HCEC 1CT (cell line): ENCODE measurements at places on chromosomes 6 and 20.

DNA sequence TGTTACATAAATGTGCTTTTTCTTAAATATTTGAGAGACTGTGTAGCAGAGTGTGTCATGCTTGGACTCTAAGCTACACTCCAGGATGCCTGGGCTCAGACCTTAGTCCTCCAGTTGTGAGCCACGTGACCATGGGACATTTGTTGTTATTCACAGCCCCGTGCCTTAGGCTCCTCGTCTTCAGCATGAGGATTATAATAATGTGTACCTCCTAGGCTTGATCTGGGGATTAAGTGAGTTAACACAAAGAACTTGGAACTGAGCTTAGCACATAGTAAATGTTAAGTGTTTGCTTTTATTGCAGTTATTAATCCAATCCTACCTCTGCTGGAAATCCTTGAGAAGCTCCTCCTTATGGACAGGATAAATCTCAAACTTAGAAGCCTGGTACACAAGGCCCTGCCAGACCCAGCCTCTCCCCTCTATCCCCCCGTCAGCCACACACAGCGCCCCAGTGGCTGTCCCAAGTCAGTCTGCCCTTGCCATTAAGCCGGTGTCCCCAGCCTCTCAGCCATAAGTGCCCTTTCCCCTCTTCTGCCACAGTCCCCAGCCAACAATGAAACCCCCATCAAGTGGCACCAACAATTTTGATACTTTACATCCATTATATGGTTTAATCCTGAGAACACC lies 177.5 kb downstream of the TMEM242 start:
- DNase-seq: no peak

- DNase-seq: no peak
Measured at GRCh38 chr20:57479196-57479595, 45.7 kb downstream of the CTCFL start.

GRCh38 chr6:138956244-138956924 lies 31.7 kb downstream of the REPS1 start:
- DNase-seq: no peak

GRCh38 chr20:42530855-42531448 lies 658.8 kb downstream of the PTPRT start:
- no peak for DNase-seq

- no peak for DNase-seq
Measured at GRCh38 chr6:126118058-126118755, 131.9 kb downstream of the TRMT11 start.

DNA sequence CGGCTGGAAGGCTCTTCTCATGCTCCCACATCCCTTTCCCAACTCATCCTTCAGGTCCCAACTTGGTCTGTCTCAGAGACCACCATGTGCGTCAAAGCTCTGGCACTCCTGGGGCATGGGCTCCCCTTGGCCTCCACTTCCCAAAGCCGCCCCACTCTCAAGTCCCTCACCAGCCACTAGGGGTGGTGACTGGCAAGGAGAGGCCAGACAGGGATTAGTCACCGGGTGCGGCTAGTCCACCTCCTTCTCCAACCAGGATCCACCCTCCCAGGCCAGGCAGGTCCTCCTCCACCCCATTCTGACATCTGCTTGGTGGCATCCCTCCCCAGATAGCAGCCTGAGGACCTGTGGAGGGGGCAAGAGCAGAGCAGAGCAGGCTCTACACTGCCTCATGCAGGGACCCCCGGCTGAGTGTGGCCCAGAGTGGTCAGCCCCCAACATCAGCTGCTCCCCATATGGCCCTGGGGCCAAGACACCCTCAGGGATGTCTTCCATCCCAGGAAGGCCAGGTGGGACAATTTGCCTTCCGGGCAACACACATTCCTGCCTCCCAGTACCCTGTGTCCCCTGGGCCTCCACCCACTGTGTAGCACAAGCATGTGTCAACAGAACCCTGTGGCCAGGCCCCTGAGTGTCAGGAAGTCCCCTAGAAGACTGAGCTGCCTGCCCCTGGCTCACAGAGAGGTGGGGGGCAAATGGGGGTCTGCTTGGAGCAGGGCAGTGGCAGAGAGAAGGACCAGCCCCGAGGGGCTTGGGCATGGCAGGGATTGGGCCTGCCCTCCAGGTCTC lies 29.2 kb downstream of the YTHDF1 start:
- no peak for DNase-seq

- no peak for DNase-seq
Measured at GRCh38 chr6:73867411-73867810, 171.4 kb downstream of the CD109 start.

- no peak for DNase-seq
Measured at GRCh38 chr6:52186075-52186474, at the start of gene IL17A. IL17A (plus strand) TSS chr6:52186375; CDS start chr6:52186432, 57 bp downstream.

DNA sequence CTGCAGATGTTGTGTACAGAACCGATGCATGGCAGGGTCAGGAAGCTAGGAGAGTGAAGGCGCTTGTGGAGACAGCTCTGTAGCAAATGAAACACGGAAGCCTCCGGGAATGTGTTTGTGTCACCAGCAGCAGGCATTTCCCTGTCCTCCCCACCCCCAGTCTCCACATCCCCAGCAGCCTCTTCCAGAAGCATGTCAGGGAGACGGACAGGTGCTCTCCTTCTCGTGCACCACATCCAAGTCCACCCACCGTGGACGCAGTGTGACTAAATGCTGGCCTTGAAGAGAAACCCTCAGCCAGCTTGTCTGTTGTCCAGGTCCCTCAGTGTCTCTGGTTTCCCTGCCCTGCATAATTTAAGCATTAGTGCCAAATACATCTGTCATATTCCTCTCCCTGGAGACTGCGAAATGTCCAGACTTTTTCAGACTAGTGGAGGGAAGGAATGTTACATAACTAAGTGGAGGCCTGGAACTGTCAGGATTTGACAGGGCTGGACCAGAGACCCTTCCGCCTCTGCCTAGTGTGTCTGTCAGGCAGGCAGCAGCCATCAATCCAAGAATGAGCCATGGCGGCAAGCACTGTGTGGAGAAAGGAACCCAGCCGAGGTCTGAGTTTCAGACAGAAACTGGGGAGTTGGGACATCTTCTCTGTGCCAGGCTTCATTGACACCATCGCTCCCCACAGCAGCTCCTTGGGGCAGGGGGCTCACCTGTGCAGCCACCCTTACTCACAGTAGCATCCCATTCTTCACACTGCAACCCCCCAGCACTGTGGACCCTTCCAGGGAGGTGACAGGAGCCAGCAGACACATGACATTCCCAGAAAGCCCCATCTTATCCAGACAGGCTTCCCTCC lies 26.6 kb upstream of the PI16 start:
- no peak for DNase-seq

- no peak for DNase-seq
Measured at GRCh38 chr6:99348288-99349170, 945 bp downstream of the FAXC start.
